Activated CD8-positive, alpha-beta T cell treated with anti-CD3 and anti-CD28 coated beads, Interleukin-2, amount 10 ng/mL, durations not matched to agents 7 days and 5 days (primary cell): ENCODE measurements at places on chromosomes 6 and 20. TPM values are rescaled to one million over a fixed set of nuclear protein-coding genes. Genes with fewer than 3 reads are reported as not detected.
A peak's percentile ranks its signal among the peaks of the same experiment; 100 is the strongest.

DNA sequence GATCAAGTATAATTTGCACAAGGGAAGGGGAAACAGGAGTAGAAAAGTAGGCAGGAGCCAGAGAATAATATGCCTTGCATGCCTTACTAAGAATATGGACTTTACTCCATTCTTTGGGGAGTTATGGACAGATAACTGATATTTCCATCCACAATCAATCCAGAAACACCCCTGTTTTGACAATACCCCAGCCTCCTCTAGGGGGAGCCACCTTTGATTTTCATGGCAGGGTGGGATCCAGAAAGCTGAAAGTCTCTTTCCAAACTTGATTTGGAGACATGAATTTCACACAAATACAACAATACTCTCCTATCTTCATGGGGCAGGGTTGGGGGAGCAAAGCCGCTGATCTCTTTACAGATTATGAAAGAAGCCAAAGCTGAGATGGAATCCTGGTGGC is 404.1 kb downstream of the FOXA2 start:
- no peaks in the 10 kb centered on the region for H3K27me3 ChIP-seq
- no peaks in the 10 kb centered on the region for H3K36me3 ChIP-seq
- H3K4me1 ChIP-seq: no peaks in the 10 kb centered on the region
- no peak overlapping the region for H3K27ac ChIP-seq
- H3K4me3 ChIP-seq: no peak overlapping the region

DNA sequence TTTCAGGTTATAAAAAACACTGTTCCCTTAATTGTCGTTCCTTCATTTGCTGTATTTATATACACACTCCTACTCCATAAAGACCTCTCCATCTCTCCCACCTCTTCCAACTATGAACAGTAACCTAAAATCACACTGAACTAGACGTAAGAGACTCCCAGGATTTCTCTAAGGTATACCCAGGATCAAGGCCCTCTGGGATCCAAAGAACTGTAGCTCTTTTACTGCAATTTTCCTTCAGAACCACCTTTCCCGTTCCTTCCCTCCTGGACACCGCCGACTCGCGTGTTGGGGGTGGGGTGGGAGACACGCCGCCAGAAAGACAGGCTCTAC is 680 bp downstream of the LATS1 start:
- no peaks in the 10 kb centered on the region for H3K27me3 ChIP-seq
- no peak for DNase-seq
- peaks cover 33% of the 10 kb centered on the region for H3K36me3 ChIP-seq
- peaks cover 37% of the 10 kb centered on the region for H3K4me1 ChIP-seq
- peak overlapping the region; percentile 90 for H3K4me3 ChIP-seq

DNA sequence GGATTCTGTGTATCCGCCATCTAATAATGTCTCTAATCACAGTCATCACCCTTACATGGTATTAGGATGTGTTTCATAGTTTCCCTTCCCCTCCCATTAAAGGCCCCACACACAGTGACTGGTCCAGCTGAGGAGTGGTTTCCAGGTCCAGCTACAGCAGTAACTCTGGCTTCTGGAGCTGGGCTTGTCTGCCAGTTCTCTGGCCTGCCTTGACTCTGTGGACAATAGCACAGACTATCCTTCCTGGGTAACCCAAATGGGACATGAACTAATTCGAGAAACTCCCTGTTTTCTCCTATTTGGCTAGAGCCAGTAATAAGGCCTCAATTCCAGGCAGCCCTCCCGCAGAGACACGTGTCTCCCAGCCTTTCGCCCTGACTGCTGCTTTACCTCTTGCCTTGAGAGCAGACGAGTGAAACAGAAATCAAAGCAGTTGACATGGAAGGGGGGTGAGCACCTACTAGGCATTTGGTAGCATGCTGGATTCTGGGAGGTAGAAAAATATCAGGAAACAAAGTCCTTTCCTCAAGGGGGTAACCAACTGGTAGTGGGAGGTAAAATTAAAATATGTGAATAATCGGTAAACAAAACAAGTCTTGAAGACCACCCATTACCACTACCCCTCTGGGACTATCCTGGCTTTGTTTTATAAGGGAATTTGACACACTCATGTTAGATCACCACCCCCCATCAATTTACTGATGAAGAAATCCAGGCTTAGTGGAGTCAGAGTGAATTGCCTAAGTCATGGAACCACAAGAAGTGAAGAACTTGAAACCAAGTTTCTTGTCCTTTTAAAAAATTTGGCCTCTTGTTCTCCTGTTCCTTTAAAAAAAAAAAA is 1.2 kb downstream of the TRAF3IP2 start:
- no peak for DNase-seq
- H3K4me3 ChIP-seq: peak overlapping the region; percentile 82
- H3K36me3 ChIP-seq: peaks cover 8% of the 10 kb centered on the region
- no peak overlapping the region for H3K27ac ChIP-seq
- H3K27me3 ChIP-seq: no peaks in the 10 kb centered on the region

- H3K27me3 ChIP-seq: peaks cover 3% of the 10 kb centered on the region
- peaks cover 28% of the 10 kb centered on the region for H3K36me3 ChIP-seq
- H3K4me3 ChIP-seq: peak overlapping the region; percentile 90
- H3K27ac ChIP-seq: peak overlapping the region; percentile 99
Measured at GRCh38 chr6:30213667-30213956, 406 bp upstream of the TRIM26 start.

DNA sequence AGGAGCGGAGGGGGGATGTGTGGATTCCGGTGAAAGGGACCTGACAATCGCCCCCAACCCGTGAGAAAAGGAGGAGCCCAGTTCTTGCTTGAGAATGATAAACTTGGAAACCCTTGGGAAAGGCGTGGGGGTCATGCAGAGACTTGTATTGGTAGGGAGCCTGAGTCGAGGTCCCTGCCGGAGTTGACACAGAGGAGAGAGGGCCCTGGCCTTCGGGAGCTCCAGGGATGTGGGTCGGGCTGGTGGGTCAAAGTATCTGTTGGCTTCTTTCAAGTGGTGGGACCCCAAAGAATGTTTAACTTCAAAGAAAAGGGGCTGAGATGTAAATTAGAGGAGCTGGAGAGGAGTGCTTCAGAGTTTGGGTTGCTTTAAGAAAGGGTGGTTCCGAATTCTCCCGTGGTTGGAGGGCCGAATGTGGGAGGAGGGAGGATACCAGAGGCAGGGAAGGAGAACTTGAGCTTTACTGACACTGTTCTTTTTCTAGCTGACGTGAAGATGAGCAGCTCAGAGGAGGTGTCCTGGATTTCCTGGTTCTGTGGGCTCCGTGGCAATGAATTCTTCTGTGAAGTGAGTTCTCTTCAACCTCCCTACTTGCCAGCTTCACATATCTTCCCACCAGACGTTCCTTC is 571 bp downstream of the CSNK2B start:
- H3K4me3 ChIP-seq: peak overlapping the region; percentile 96
- peaks cover 65% of the 10 kb centered on the region for H3K4me1 ChIP-seq
- no peak for DNase-seq
- H3K27me3 ChIP-seq: no peaks in the 10 kb centered on the region
- H3K27ac ChIP-seq: peak overlapping the region; percentile 95
- H3K36me3 ChIP-seq: peaks cover 88% of the 10 kb centered on the region

GRCh38 chr20:13694420-13695150 is 55.9 kb upstream of the TASP1 start:
- no peak overlapping the region for H3K27ac ChIP-seq
- no peaks in the 10 kb centered on the region for H3K4me1 ChIP-seq
- H3K36me3 ChIP-seq: no peaks in the 10 kb centered on the region
- no peak for DNase-seq
- no peak overlapping the region for H3K4me3 ChIP-seq

- H3K36me3 ChIP-seq: no peaks in the 10 kb centered on the region
- no peak overlapping the region for H3K4me3 ChIP-seq
- H3K27me3 ChIP-seq: peaks cover 4% of the 10 kb centered on the region
- no peak for DNase-seq
Measured at GRCh38 chr6:89509777-89510281, 76.9 kb downstream of the ANKRD6 start.

- H3K4me3 ChIP-seq: no peak overlapping the region
- no peak overlapping the region for H3K27ac ChIP-seq
- H3K36me3 ChIP-seq: no peaks in the 10 kb centered on the region
- H3K4me1 ChIP-seq: no peaks in the 10 kb centered on the region
- H3K27me3 ChIP-seq: peaks cover 4% of the 10 kb centered on the region
- no peak for DNase-seq
Measured at GRCh38 chr6:4441981-4442434, 306.6 kb upstream of the ECI2 start.

GRCh38 chr20:49671433-49671832 is 42.2 kb downstream of the B4GALT5 start:
- no peak overlapping the region for H3K4me3 ChIP-seq
- H3K27ac ChIP-seq: no peak overlapping the region
- no peak for DNase-seq
- peaks cover 7% of the 10 kb centered on the region for H3K36me3 ChIP-seq
- peaks cover 2% of the 10 kb centered on the region for H3K27me3 ChIP-seq

The ZNF341 gene
- total RNA-seq: 4.7 TPM

The CUL9 gene
- total RNA-seq: 50.0 TPM
